A549 treated with CpdA at 1 μM for 4 hours (cell line): ENCODE measurements at places on chromosomes 5 and 9. TPM values are rescaled to one million over a fixed set of nuclear protein-coding genes. Genes with fewer than 3 reads are reported as not detected.

OR1Q1 gene
- total RNA-seq: 0.06 TPM in 1 of 5 replicates, not detected in the others

CLIC3 gene
- 1.7 to 4.0 TPM (median 3.5 TPM) in 5 replicates for total RNA-seq

FGFR4 gene
- 18.9 to 25.5 TPM (median 23.5 TPM) in 5 replicates for total RNA-seq

SSNA1 gene
- 88.4 to 157 TPM (median 143 TPM) in 5 replicates for total RNA-seq

GPSM1 gene
- 8.7 to 13.6 TPM (median 11.4 TPM) in 5 replicates for total RNA-seq

VCAN gene
- 11.5 to 23.4 TPM (median 13.8 TPM) in 5 replicates for total RNA-seq

MYMK gene
- total RNA-seq: not detected in 5 replicates

SPINK6 gene
- total RNA-seq: 0.26 to 1.4 TPM (median 0.37 TPM) in 5 replicates

ZNG1C gene
- 58.1 to 71.3 TPM (median 66.7 TPM) in 5 replicates for total RNA-seq

TAL2 gene
- total RNA-seq: 0.32 to 0.41 TPM in 2 of 5 replicates, not detected in the others

ANKRD34B gene
- 0.07 to 0.13 TPM (median 0.12 TPM) in 3 of 5 replicates, not detected in the others for total RNA-seq

C1QTNF3 gene
- 0.15 to 0.22 TPM (median 0.15 TPM) in 3 of 5 replicates, not detected in the others for total RNA-seq

STK32A gene
- 0.09 to 0.30 TPM (median 0.29 TPM) in 5 replicates for total RNA-seq

GFI1B gene
- total RNA-seq: 0.07 TPM in 1 of 5 replicates, not detected in the others

RMRP gene
- 3.1 to 22.0 TPM (median 11.8 TPM) in 4 of 5 replicates, not detected in the other for total RNA-seq
